Osteoblast (primary cell): ENCODE measurements at places on chromosomes 11 and 22. TPM values are rescaled to one million over a fixed set of nuclear protein-coding genes. Genes with fewer than 3 reads are reported as not detected.

Gene C22orf42
- total RNA-seq: not detected in 2 replicates

Gene TP53AIP1
- total RNA-seq: under 0.01 TPM in 1 of 2 replicates, not detected in the other

Gene INPP5J
- total RNA-seq: under 0.01 and 0.36 TPM in 2 replicates

Gene KCNJ5
- 0.29 and 0.36 TPM in 2 replicates for total RNA-seq

Gene ZNF195
- 14.7 and 19.2 TPM in 2 replicates for total RNA-seq

Gene CD248
- total RNA-seq: 103 and 107 TPM in 2 replicates

Gene RASGRP2
- total RNA-seq: 0.29 TPM in 1 of 2 replicates, not detected in the other

Gene ADM2
- total RNA-seq: 9.1 and 9.4 TPM in 2 replicates

Gene PGA5
- not detected in 2 replicates for total RNA-seq

Gene CARD18
- total RNA-seq: not detected in 2 replicates

Gene STX5
- 35.8 and 40.7 TPM in 2 replicates for total RNA-seq

Gene ARVCF
- 19.7 and 27.1 TPM in 2 replicates for total RNA-seq

Gene PDE2A
- 0.36 and 0.59 TPM in 2 replicates for total RNA-seq

Gene CHADL
- 1.1 and 1.2 TPM in 2 replicates for total RNA-seq

Gene ZNF215
- 4.3 and 5.0 TPM in 2 replicates for total RNA-seq

Gene PKNOX2
- under 0.01 and 1.2 TPM in 2 replicates for total RNA-seq

Gene SIRT3
- total RNA-seq: 10.9 and 11.2 TPM in 2 replicates

Gene NPAS4
- 0.36 TPM in 1 of 2 replicates, not detected in the other for total RNA-seq

Gene TSPAN32
- total RNA-seq: 0.59 and 1.4 TPM in 2 replicates

Gene ACTN3
- total RNA-seq: under 0.01 TPM in 1 of 2 replicates, not detected in the other

Gene TH
- under 0.01 TPM in 1 of 2 replicates, not detected in the other for total RNA-seq

Gene MOGAT2
- not detected in 2 replicates for total RNA-seq

Gene CDC42BPG
- under 0.01 and 0.29 TPM in 2 replicates for total RNA-seq

Gene SCUBE1
- 2.1 and 2.2 TPM in 2 replicates for total RNA-seq

Gene SUSD2
- 0.72 and 2.4 TPM in 2 replicates for total RNA-seq

Gene YAP1
- total RNA-seq: 156 and 174 TPM in 2 replicates

Gene ENTHD1
- total RNA-seq: not detected in 2 replicates

Gene OAF
- total RNA-seq: 7.2 and 10.3 TPM in 2 replicates

Gene PYGM
- total RNA-seq: 0.29 and 0.36 TPM in 2 replicates

Gene PHOX2A
- not detected in 2 replicates for total RNA-seq

Gene GRAMD4
- 16.8 and 17.0 TPM in 2 replicates for total RNA-seq

Gene GPHA2
- total RNA-seq: not detected in 2 replicates

Gene DNAJB7
- not detected in 2 replicates for total RNA-seq

Gene CEP126
- 3.6 and 4.1 TPM in 2 replicates for total RNA-seq

Gene MS4A4E
- not detected in 2 replicates for total RNA-seq

Gene CDCA5
- 2.1 and 3.3 TPM in 2 replicates for total RNA-seq

Gene TUB
- 19.2 and 23.5 TPM in 2 replicates for total RNA-seq

Gene TRIM49C
- total RNA-seq: not detected in 2 replicates

Gene CKAP5
- 52.7 and 56.5 TPM in 2 replicates for total RNA-seq

Gene MMP1
- 0.72 and 1.5 TPM in 2 replicates for total RNA-seq

Gene OSBP2
- 4.3 and 6.8 TPM in 2 replicates for total RNA-seq

Gene GRK3
- 1.8 and 2.7 TPM in 2 replicates for total RNA-seq

Gene ANO3
- total RNA-seq: under 0.01 TPM in 2 replicates

Gene TEF
- total RNA-seq: 17.4 and 18.3 TPM in 2 replicates
